Choroid plexus epithelial cell (primary cell): ENCODE measurements at places on chromosomes 1 and 21.

GRCh38 chr1:168561989-168562388 lies 14.4 kb upstream of the XCL1 start:
- no peak for DNase-seq

GRCh38 chr1:78958711-78959110 lies 47.8 kb downstream of the ADGRL4 start:
- DNase-seq = no peak

DNA sequence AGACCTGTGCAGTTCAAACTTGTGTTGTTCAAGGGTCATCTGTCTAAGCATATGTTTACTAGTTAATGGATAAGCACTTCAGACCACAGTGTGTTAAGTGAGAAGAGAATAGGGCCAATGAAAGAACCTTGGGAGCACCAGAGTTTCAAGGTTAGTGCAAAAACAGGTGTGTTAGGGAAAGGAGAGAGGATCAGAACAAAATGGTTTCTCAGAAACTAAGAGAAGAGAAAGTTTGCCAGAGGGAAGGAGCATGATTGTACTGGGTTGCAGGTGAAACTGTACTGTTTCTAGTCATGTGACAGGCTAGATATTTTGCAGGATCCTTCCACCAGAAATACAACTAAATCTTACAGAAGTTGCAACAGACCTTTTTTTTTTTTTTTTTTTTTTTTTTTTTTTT lies 23.3 kb downstream of the RPRD2 start:
- no peak for DNase-seq

DNA sequence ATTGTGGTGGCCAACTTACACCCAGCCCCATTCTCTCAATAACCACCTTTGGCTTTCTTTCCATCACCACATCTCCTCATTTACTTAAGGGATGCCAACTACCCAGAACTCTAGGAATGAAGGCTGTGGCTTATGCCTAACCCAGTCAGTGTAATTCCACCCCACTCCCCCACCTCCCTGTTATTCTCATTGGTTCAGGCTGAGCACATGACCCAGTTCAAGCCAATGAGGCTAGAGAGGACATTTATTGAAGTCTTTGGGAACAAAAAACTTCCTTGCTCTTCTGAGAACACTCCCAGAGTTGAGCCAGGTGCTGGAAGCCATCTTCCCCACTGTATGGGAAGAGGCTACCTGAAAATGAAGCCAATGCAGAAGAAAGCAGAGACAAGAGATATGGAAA lies 22.8 kb upstream of the CD2 start:
- DNase-seq = no peak

DNA sequence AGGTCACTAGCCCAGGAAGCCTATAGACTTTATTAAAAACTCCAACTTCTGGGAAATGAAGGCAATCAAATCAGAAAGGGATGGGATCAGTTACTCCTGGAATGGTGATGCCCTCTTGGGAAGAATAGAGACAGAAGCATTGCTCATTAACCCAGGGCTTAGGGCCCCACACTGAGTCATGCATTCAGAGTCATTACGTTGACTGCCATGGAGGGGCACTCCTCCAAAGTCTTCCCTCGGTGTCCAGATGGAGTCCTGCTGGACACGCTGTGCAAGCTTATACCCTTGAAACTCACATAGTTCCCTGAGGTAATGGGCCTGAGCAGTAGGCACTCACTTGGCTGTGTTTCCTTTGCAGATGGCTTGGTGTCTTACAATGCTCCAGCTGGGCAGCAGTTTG lies 35.2 kb upstream of the HSD17B7 start:
- DNase-seq = no peak

GRCh38 chr1:47514229-47514628 lies 76.4 kb downstream of the FOXD2 start:
- DNase-seq = no peak

DNA sequence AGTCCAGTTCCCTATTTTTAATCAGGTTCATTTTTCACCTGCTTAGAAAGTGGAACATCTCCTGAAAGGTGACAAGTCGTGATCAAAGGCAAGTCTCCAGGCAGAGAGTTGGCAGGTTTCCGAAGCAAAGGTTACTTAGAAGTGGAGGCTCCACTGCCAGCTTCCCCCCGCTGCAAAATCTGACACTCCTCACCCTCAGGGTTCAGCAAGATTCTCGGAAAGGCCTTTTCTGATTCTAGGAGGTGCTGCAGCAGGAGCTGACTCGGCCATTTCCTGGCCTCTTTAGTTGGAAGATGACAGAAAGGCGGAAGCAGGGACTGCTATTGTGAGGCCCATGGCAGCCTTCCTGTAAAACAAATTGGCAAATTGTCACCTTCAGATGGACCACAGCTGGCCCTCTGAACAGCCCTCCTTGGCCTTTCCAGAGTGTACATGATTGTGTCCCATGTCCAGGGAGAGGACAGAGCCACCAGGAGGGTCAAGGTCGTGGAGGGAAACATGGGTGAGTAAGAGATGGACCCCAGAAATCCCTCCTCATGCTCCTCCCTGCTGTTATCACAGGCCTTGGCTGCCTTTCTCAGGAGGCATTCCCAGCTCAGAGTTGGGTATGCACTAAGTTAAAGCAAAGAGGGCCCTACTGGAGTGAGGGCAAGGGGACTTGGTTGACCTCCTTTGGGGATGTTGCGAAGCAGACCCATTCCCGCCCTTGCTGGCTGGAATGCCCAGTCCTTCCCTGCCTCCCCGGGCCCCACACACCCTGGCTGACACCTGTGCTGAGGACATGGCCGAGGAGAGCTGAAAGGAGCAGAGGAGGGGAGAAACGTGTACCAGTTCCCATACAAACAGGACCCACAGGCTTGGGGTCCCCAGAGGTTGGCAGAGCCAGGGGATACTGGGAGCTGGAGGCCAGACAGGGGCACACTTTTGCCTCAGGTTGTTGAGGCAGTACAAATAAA lies 115.5 kb upstream of the IRF2BP2 start:
- no peak for DNase-seq

DNA sequence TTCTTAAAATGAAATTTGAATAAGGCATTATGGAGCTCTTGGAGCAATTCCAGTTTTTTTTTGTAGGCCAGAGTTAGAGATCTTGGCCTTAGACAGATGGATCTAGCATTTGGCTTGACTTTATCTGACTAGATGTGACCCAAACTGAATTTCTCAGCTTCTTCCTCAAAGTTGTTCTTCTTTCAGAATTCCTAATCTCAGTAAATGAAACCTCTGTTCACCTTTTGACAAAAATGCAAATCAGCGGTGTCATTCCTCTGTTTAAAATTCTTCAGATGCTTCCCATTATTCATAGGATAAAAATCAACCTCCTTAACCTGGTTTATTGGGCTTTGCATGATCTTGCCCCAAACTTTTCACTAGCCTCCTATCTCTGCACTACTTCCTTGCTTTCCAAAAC lies 177.6 kb downstream of the RASAL2 start:
- no peak for DNase-seq

DNA sequence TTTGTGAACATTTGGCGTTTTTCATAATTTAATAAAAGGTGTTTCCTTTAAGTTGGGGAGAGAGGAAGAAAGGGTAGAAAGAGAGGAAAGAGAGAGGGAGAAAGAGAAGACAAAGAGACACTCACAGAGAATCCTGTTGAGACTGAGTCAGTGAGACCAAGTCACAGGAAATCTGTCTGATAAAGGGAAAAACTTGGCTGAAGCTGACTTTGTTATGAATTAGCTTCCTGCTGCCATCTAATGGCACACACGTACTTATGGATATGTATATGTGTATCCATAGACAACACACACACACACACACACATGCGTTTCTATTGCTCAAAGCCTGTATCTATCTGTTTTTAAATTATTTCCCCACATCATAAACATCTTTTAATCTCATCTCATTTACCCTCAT lies 42.5 kb upstream of the DISC1 start:
- DNase-seq = peak; percentile 91

DNA sequence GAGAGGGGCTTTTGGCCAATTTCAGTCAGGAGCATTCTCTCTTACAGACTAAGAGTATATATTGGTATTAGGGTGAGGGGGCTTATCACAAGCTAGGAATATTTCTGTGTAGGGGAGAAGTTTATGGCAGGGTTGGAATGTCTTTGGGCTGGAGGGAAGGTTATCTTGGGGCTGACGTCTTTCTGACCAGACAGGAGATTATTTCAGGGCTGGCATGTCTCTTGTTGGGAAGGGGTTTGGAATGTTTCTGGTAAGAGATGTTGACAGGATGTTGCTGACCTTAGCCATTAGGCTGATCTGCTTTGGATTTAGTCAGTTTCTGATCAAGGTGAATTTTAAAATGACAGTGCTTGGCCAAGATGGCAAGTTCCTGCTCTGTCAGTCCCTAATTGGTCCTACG lies 17.8 kb upstream of the HSD3B1 start:
- DNase-seq = no peak
